Inflammatory macrophage treated with lipopolysaccharide for 1 hour (primary cell): ENCODE measurements at places on chromosomes 12 and 14.

GRCh38 chr12:75792687-75793086 lies 238.9 kb downstream of the PHLDA1 start:
- DNase-seq: peak; percentile 72

DNA sequence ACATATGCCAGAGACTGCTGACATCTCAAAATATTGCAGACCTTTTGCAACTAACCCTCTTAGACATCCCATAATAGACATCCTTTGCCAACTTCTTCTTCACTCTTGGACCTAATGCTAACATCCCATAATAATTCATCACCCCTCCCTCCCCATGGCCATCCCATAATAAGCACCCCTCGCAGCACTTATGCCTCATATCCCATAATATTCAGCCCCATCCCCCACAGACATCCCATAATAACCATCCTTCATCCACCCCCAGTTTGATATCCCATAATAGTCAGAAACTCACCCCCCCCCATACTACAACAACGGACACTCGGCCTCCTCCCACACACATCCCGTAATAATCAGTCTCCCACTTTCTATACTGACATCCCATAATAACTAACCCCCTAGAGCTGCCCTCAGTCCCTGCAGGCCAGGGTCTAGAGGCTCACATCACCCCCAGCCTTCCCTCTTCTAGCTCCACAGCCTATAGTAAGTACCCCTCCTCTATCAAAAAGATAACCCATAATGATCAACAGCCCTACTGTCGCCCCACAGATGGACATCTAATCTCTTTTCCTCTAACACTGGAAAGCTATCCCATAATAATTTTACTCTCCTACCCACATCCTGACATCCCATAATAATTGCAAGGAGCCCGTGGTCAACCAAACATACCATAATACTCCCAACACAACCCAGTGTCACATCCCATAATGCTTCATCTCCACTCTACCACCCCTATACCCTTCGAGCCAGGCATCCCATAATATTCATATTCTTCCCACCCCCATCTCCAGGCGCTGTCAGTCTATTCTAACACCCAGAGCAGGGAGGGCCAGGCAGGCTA lies 792 bp upstream of the CHD4 start:
- DNase-seq: peak; percentile 38

- no peak for DNase-seq
Measured at GRCh38 chr12:42684802-42685071, 95.2 kb upstream of the PRICKLE1 start.

DNA sequence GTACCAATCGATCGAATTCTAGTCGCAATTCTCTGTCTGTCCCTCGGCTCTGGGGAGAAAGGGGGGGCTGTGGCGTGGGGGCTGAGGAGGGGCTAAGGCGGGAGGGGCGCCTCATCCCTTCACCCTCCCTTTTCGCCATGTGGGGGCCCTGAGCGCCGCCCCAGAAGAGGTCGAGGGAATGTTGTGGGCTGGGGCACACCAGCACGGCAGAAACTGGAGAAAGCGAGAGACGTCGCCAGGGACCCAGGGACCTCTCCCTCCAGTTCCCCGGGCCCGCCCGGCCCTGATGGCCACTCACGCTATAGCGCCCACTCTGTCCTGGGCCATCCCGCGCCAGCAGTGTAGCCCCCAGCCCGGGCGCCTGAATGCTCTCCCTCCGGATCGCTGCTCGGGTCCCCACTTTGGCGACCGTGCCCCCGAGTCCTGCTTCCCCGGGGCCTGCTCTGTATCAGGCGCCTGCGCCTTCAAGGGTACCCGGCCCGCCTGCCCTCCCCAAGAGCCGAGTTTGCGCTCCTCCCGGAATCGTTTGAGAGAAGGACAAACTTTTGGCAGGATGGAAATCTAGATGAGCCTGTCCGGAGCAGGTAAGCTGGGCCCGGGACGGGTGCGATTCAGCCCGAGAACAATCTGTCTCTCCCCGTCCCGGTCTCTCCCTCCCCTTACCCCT lies 62.6 kb downstream of the SMUG1 start:
- DNase-seq: no peak

- DNase-seq: no peak
Measured at GRCh38 chr12:100031836-100032235, 47.1 kb upstream of the ANKS1B start.

GRCh38 chr12:29389295-29389919 lies 8.4 kb upstream of the ERGIC2 start:
- no peak for DNase-seq

DNA sequence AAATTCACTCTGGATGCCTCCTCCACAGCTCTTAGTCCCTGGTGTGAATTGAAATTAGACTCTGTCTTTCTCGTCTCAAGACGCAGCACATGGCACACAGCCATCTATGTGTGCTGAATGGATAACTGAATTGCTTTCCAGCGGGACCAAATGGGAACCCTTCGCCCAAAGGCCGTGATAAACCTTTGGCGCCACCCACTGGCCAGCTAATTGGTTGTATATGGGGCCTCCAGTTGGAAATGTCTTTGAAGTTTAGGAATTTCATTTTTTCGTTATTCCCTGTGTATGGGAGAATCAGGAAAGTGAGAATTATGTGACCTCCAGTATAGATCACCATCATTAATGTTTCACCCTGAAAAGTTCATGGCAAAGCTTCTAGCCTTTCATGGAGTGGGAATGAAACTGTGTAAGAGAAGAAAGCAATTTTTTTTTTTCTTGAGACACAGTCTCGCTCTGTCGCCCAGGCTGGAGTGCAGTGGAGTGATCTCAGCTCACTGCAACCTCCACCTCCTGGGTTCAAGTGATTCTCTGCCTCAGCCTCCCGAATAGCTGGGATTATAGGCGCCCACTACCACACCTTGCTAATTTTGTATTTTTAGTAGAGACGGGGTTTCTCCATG lies 9.8 kb upstream of the HSP90AA1 start:
- peak; percentile 56 for DNase-seq

DNA sequence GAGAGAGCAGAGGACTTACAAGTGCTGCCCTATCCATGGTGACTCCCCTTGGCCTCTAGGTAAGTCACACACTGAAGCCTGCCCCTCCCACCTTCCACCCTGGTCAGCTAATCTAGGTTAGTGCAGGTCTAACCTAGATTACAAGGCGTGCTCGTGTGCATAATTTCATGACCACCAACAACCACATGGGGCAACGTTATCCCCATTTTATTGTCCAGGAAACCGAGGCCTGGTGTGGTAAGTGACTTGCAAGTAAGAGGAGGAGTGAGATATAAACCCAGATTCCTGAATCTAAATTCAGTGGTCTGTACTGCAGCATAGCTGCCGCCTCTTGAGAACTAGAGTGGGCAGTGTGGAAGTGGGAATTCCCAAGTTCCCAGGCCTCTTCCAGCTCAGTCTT lies 171.1 kb downstream of the DAD1 start:
- DNase-seq: no peak

DNA sequence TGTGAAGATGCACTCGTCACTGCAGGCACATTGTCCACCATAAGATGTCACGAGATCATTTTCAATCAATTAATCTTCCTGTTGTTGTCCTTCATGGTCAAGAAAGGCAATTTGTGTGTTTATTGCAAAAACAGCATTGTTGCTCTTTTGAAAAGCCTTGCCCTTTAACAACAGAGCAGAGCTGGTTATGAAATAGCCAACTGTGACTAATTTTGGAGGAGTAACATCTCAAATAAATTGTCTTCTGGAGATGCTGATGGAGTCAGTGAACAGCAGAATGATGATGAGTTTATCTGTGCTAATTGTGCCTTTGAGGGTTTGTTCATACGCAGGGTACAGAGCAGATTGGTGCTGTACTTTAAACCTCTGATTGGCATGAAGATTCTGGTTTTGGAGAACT lies 88.3 kb upstream of the E2F7 start:
- no peak for DNase-seq

DNA sequence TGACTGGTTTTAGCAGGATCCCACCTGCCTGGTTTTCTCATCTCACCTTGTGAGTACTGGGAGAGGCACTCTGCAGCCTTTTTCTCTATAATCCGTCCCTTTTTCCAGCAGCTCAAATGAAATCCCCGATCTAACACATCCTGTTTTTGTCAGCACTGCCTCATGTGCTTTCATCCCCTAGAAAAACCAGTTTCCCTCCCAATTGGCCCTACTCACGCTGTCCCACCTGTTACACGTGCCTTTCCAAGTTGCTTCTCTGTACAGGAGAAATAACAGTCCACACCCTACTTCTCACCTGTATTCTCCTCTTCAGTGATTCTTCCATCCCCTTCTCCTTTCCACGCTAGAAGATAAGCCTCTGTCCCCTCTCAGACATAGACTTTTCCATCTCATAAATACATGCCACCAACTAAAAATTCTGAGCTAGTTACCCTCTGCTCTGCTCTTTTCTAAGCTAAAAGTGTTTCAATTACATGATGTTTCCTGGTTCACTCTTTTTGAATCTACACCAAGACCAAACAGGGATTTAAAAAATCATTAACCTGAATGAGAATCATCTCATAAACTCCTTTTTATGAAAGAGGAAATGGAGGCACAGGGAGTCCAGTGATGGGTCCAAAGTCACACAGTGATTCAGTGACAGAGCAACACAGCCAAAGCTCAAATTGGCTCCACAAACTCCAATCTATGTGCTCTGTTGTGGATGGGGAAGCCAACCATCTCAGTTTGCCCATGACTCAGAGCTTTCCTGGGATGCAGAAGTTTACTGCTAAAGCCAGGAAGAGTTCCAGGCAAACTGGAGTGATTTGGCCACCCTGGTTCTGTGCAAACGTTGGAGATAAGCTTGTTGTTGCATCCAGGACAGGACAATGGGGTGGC lies 240.0 kb upstream of the TMEM132C start:
- DNase-seq: no peak

DNA sequence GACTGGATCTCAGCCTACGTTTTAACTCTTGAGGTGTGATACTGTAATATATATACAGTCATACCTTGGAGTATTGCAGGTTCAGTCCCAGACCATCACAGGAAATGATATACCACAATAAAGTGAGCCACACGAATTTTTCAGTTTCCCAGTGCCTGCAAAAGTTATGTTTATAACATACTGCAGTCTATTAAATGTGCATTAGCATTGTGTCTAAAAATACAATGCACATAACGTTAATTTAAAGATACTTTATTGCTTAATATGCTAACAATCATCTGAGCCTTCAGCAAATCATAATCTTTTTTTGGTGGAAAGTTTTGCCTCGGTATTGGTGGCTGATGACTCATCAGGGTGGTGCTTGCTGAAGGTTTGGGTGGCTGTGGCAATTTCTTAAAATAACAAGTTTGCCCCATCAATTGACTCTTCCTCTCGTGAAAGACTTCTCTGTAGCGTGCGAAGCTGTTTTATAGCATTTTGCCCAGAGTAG lies 18.9 kb downstream of the PYROXD1 start:
- peak; percentile 67 for DNase-seq

DNA sequence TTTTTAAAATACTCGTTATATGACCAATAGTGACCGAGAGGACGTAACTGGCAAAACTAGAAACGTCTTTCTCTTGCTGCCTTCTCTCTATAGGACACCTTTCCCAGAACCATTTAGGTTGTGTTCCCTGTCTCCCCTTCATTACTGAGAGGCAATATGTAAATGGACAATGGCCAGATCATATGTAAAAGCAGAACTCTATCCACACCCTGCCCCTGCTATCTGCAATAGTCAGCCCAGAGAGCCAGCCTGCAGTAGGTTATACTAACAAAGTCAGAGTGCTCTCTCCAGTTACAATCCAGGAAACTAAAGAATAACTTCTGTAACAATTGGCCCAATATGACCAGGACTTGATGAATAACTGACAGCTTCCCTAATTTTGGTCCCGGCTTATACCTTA lies 216.8 kb downstream of the ANO6 start:
- DNase-seq: no peak

GRCh38 chr14:54676812-54677708 lies 110.1 kb downstream of the SAMD4A start:
- DNase-seq: no peak

DNA sequence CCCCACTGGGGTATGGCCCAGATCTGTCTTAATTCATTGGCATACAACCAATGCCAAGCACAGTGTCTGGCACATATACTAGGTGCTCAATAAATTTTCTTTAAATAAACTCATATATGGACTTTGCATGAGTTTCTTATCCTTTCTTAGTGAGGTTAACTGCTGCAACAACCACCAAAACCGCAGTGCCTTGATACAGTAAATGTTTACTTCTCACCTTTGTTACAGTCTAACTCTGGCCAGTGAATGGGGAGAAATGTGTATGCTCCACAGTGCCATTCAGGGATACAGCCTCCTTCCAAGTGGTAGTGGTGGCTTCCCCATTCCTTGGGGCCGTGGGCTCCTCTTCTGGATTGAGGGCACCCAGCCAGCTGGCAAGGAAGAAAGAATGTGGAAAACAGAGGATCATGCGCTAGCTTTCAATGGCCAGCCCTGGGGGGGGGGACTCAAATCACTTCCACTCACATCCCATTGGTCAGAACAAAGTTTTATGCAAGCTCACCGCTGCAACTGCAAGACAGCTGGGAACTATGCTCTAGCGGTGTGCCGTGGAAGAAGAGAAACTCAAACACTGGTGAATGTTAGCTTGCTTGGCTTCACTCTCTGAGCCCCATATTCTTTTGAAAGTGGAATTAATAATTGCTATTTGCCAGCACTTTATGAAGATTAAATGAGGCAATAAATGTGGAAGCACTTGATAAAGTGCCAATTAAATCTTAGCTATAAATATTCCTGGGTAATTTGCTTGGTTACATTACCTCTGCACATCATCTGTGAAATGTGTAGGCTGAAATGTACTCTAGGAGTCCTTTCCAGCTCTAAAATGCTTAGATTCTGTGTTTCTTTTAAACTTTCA lies 51.0 kb upstream of the SOCS2 start:
- DNase-seq: no peak

- no peak for DNase-seq
Measured at GRCh38 chr14:76780360-76780759, 19.1 kb downstream of the VASH1 start.

GRCh38 chr12:51692016-51692415 lies 101.0 kb downstream of the SCN8A start:
- DNase-seq: no peak

DNA sequence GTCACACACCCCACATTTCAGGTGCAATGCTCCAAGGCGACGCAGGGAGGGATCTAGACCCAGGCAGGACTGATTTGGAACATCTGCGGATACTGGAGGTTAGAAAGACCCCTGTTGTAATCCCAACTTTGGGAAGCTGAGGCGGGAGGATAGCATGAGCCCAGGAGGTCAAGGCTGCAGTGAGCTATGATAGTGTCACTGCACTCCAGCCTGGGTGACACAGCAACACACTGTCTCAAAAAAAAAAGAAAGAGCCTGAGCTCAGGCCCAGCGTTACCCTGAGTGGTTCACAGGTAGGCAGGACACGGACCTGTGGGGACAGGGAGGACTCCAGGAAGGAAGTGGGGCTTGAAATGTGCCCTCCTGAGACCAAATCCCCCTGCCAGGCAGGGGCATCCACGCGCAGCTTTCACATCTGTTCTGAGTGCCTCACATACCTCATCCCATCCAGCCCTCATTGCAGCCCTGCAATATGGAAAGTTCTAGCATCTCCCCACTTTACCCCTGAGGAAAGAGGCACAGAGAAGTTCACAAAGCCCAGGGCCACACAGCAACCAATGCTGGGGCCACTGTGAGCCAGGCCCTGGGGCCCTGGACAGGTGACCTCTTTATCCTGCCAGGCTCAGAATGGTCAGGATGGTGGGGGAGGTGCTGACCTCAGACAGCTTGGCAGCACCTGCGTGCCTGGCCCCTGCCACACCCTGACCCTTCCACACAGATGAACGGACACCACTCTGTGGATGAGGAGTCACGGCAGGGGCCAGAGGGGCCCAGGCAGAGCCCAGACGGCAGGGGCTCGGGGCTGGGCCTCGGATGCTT lies 34.1 kb downstream of the CCDC85C start:
- DNase-seq: no peak
